Adrenal gland (tissue), 19 donors: ENCODE measurements at places on chromosomes 16 and 17. TPM values are rescaled to one million over a fixed set of nuclear protein-coding genes. Genes with fewer than 3 reads are reported as not detected.

The ATP2C2 gene
- total RNA-seq = 0.83 TPM

The GAS2L2 gene
- total RNA-seq = not detected

The KRT40 gene
- not detected for total RNA-seq

DNA sequence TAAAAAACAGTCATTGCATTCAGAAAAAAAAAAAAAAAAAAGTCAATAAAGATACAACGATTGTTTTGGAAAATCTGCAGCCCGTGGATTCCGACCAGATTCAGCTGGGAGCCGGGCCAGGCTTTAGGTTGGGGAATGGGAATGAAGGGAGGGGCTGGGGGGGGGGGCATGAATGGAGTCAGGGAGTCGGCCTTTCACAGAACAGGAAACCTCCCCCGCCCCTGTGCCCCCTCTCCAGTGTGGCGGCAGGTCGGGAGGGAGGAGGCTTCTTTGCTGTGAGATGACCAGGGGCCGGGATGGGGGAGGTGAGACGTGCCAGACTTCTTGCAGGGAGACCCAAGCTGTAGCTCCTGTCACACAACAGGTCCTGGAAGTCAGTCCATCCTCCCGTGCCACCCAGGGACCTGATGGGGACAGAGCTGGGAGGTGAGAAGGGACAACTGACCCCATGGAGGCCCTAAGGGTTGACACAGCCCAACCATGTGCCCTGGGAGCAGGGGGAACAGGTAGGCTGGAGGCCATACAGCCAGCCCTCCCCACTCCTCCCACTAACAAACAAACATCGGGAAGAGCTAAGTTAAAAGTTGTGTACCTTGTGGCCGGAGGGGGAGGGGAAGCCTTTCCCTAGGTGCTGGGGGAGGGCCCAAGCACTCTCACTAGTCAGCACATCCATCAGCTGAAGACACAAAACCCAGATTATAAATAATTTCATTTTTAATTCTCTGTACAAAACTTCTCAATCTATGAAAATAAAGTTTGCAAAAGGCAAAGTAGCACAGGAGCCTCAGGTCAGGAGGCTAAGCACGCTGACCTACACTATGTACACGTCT is 25.2 kb downstream of the SREBF1 start:
- peaks cover 68% of the 10 kb centered on the region for H3K4me1 ChIP-seq
- no peaks in the 10 kb centered on the region for H3K27me3 ChIP-seq
- no peak overlapping the region for H3K4me3 ChIP-seq
- DNase-seq = peak; percentile 65
